ENCODE measurements at places on chromosomes 1 and 21.

GRCh38 chr21:34235514-34235913, 128.3 kb upstream of the KCNE2 start:
- DNase-seq = no peak

DNA sequence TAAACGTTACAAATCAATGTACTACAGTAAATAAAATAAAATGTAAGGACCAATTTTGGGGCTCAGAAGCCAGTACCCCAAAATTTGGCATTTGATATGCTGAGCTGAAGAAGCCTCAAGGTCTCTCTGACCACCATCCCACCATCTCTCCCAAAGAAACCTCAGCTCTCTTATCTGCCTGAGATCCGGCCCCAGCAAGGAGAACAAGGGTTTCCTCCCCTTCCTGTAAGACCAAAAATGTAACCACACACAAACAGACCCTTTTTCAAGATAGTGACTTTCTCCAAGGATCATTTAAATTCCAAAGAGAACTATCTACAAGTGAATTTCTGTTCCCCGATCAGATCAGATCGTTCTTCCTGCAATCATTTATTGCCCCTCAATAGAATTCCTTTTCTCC, 68.1 kb upstream of the SLC45A1 start:
- no peak for DNase-seq

- no peak for DNase-seq
Measured at GRCh38 chr1:116554924-116555323, 15.9 kb downstream of the CD58 start.

GRCh38 chr21:15063081-15063813, 1.6 kb downstream of the NRIP1 start:
- no peak for DNase-seq

GRCh38 chr1:9311479-9311878, 18.8 kb downstream of the SPSB1 start:
- no peak for DNase-seq

DNA sequence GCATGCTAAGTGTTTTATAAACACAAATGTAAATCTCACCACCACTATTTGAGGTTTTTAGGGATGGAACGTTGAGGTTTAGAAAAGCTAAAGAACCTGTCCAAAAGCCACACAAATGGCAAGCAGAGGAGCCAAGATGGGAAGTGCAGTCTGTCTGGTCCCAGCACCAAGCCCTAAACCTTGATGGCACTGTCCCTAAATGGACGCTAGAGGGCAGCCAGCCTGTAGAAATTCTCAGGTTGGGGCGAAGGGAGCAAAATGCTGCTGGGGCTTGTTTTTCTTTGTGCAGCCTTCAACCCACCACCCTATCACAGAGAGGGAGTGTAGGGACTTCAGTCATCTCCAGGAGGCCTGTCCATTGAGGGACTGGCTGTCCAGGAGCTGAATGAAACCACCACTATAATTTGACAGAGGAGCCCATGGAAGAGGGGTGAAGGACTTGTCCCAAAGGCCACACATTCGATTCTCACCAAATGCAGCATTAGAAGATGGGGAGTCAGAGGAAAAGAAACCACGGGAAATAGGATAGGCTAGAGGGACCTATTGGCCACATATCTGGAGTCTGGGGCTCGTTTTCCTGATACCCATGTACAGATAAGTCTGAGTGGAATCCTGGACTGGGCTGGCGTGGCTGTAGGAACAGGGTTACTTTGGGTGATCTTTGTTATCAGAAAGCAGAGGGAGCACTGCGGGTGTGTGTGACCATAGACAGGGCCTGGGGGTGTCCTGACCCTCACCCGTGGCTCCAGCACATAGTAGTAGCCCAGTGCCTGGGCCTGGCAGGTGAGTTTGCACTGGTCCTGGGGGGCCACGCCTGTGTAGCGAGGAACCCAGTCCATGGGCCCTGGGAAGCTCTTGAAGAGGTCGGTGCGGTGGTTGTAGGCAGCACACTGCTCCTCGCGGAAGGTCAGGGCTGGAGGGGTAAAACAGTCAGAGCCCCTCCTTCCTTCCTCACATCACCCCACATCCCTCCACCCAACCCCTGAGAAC, 6.1 kb downstream of the ADAMTS4 start:
- DNase-seq = no peak

DNA sequence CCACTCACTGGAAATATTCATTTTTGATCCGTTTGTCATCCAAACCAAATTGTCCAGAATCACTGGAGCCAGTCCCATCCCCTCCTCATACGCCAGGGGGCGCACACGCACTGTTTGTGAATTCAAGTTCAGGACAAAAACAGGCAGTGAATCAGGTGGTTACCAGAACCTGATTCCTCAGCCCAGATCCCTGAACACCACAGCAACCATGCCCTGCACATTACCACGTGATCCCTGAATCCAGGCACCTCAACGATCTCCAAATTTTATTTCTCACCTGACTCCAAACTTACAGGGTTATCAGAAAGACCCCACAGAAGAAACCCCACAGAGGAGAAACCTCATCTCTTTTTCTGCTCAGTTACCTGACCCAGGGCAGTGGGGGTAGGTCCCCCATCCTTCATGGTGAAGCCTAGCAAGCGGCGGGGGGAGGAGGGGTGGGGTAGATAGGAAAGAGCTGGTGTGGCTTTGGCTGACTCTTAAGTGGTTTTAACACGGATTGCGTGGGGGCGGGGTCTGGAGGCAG, 1.4 kb upstream of the PTPRF start:
- no peak for DNase-seq

GRCh38 chr1:203161703-203162102, 13.9 kb downstream of the MYBPH start:
- no peak for DNase-seq

GRCh38 chr1:67687649-67688048, 2.6 kb downstream of the GADD45A start:
- no peak for DNase-seq

- no peak for DNase-seq
Measured at GRCh38 chr1:62903982-62904855, 120.3 kb downstream of the ATG4C start.

DNA sequence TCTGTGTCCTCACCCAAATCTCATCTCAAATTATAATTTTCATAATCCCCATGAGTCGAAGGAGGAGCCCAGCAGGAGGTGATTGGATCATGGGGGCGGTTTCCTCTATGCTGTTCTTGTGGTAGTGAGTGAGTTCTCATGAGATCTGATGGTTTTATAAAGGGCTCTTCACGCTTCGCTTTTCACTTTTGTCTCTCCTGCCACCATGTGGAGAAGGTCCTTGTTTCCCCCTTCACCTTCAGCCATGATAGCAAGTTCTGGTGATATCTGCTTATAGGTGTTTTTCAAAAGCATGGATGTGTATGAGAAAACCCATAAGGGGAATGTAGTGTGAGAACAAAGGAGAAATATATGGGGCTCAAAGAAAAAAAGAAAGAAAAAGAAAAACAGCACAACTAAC, 405.9 kb upstream of the RGS18 start:
- no peak for DNase-seq

- no peak for DNase-seq
Measured at GRCh38 chr1:19728413-19729145, 63.9 kb downstream of the HTR6 start.

DNA sequence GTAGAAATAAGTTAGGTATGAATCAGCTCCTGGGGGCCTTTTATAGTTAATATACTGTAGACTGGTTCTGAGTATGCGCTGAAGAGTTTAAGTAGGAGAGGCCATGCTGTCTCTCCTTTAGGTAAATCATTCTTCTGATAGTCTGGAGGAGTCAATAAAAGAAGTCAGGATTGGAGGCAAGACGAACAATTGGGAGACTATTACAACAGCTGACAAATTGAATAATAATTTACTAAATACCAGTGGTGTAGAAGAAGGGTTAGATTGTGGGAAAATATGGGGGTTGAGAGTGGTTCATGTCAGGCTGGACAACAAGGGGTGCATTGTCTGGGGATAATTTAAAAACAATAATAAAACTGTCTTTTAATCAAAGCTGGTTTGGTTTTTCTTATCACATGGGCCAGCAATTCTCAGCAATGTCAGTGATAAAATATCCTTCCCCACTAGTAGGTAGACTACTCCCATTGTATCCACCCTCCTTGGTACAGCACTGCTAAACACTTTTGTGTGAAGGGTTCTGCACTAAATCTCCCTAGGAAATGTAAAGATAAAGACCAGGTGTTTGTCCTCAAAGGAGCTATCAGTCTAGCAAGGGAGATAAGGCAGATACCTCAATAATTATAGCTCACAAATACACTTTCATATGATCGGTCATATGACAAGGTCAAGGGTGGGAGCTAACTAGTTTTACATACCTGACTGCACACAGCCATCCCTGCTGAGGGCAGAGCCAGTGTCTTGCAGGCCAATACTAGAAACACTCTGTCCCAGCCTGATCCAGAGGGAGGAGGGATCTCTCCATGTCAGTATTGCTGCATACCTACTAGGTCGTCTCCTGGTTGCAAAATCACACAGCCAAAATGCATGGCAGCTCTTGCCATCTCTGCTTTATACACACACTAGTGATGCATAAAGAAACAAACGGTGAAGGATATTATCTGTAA, 299.7 kb downstream of the VAV3 start:
- no peak for DNase-seq
